Activated naive CD8-positive, alpha-beta T cell treated with anti-CD3 and anti-CD28 coated beads for 36 hours (primary cell): ENCODE measurements at places on chromosomes 2 and 18.

GRCh38 chr18:79769698-79770500, 27.8 kb upstream of the KCNG2 start:
- no peak for DNase-seq

DNA sequence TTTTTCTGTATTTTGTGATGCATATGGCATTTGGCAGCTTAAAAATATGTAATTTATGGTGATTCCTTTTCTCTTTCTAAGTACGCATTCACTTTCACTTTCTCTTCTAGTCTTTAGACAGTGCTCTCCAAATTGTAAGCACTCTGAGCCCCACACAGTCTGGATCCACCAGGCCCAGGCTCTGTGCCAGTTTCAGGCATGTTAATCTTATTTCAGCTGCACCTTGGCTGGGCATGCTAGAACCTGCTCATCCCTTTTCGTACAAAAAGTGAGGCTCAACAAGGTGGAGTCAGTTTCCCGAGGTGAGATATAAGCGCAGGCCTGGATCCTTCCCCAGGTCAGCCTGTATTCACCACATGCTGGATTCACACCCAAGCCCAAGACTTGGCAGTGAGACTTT, 203.9 kb downstream of the MTX2 start:
- no peak for DNase-seq

DNA sequence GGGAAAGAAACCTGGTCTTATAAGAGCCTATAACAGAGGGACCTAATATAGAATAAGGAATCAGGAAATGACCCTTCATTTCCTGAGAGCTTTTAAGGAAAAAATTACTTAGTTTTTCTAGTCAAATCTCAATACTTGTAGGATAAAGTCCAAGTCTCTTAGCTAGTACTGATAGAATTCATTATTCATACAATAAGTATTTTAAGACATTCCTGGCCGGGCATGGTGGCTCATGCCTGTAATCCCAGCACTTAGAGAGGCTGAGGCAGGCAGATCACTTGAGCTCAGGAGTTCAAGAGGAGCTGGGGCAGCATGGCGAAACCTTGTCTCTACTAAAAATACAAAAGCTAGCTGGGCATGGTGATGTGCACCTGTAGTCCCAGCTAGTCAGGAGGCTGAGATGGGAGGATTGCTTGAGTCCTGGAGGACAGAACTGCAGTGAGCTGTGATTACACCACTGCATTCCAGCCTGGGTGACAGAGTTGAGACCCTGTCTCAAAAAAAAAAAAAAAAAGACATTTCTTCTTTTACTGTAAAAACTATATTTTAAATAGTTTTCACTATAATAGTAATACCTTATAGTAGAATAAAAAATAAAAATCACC, 3.2 kb downstream of the RAB3GAP1 start:
- no peak for DNase-seq

- DNase-seq, result no peak
These were observed 246.0 kb upstream of the KCNJ3 start for GRCh38 chr2:154452471-154452870.

DNA sequence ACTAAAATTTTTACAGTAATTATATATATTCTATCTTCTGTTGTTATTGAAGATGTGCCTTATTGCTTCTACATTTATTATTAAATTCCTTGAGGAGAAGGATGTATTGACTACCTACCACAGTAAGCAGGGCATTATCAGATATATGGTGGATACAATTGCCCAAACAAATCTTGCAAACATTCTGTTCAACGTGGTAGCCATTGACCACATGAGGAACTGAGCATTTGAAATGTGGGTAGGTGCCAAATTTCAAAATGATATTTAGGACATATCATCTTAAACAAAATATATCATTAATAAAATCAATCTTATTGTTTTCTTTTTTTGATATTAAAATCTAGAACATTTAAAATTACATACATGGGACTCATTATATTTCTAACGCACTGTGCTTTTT, 11.1 kb downstream of the SCN3A start:
- DNase-seq, result no peak

DNA sequence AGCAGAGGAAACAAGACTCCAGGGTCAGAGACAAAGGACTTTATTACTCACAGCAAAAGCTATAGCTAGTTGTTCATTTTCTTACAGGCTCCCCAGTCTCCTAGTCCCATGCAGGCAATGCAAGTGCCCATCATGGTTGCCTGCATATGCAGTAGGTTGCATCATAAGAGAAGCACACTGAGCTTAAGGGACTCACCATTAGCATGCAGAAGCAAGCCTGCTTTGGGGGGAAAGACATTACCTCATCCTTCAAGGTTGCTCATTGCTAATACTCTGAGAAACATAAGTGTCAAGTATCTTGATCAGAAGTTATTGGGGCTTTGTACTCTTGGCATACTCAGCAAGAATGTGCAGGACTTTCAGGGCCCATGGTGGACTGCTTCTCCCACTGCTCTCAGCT, 114.6 kb upstream of the CCDC68 start:
- DNase-seq, result no peak

DNA sequence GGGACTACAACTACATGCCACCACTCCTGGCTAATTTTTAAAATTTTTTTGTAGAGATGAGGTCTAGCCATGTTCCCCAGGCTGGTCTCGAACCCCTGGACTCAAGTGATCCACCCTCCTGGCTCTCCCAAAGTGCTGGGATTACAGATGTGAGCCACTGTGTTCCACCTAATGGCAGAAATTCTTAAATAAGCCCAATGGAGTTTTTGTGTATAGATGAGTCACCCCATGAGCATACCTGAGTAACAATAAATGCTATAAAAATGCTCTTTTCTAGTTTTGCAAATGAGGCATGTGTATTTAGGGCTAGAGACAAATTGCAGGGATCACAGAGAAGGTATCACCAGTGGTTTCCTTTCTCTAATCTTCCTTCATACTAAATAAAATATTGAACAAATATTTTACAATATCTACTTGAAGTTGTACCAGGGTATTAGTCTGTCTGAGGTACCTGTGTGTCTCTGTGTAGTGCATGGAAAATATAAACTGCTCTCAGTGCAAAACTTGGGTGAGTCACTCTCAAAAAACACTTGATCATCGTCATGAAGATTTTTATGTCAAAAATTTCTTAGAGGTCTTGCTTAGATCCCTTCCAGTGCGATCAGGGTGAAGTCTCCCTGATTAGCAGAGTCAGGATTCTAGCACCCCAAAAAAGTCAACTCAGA, 337.1 kb upstream of the MMADHC start:
- no peak for DNase-seq

DNA sequence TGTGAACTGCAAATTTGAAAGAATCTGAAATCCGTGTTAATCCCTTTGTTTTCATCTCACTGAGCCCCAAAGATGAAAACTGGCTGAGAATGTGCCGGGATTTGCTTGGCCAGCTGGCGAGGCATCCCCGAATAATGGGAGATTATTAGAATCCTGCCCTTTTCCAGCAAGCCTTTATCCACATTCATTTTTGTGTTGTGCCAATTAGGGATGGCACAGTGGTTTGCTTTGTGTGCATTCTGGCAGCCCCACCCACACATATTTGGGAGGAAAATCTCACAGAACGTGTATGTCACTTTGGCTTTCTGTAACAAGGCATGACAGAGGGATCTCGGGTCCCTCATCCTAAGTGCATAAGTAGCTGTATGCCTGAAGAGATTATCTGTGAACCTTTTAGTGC, 405.8 kb upstream of the FAM98A start:
- no peak for DNase-seq

DNA sequence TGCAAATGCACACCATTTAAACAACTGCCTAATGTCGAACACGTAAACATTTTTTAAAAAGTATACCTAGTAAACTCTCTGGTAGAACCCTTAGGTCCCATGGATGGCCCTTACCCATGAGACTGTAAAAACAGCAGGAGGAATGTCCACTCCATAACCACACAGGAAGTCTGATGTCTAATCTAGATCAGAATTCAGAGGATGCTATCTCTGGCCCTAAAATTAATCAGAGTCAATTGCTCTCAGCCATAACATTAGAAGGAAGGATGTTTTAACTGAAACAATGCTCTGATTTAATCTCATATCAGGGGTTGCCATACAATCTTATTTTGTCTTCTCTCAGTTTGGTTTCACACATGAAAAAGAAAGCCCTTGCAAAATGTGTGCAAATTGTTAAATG, 416.3 kb upstream of the PIK3C3 start:
- DNase-seq, result no peak

- DNase-seq, result peak; percentile 58
These were observed 34.2 kb downstream of the CERS6 start for GRCh38 chr2:168490015-168490874.

- no peak for DNase-seq
These were observed 21.3 kb downstream of the NCAPH start for GRCh38 chr2:96356889-96357288.

GRCh38 chr2:111159641-111160040, 38.9 kb downstream of the BCL2L11 start:
- no peak for DNase-seq

- no peak for DNase-seq
These were observed 25.9 kb downstream of the PSTPIP2 start for GRCh38 chr18:46046126-46046525.
